Stimulated activated memory B cell treated with anti-CD40 and anti-IgM and Interleukin-4, amounts not matched to agents 10 μg/mL and 1 μg/mL and 100 μg/mL, for 72 hours (primary cell): ENCODE measurements at places on chromosomes 4 and X.

DNA sequence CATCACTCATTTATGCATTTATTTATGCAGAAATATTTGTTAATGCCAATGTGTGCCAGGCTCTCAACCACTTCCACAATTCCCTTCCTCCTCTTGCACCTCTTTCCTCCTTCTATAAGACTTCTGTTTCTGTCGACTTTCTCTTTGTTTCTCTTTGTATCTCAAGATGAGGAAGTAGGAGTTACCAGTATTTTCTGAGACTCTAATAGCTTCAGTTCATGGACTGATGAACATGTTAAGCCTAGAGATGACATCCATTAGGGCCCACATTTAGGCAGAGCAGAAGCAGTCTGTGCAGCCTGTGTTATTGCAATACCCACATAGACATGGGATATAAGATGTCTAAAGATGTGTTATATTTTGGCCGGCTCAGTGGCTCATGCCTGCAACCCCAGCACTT, 241.8 kb upstream of the SMIM31 start:
- no peak for ATAC-seq

- no peak for ATAC-seq
These were observed 37.3 kb downstream of the SLIT2 start for GRCh38 chr4:20288846-20289512.

- ATAC-seq = no peak
These were observed 9.9 kb downstream of the CTSO start for GRCh38 chr4:155943605-155944291.

DNA sequence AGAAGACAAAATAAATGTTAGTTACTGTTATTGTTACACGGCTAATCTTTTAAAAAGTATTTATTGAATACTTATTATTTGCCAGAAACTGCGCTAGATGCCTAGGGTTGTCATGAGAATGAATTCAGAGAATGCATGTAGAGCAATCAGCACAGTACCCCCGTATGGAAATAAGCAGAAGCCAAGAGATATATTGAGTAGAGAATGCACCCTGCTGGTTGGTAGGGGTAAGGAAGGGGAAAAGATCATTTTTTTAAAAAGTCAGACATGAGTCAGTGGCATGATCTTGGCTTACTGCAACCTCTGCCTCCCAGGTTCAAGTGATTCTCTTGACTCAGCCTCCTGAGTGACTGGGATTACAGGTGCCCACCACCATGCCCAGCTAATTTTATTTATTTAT, 13.1 kb upstream of the DRP2 start:
- ATAC-seq = no peak

DNA sequence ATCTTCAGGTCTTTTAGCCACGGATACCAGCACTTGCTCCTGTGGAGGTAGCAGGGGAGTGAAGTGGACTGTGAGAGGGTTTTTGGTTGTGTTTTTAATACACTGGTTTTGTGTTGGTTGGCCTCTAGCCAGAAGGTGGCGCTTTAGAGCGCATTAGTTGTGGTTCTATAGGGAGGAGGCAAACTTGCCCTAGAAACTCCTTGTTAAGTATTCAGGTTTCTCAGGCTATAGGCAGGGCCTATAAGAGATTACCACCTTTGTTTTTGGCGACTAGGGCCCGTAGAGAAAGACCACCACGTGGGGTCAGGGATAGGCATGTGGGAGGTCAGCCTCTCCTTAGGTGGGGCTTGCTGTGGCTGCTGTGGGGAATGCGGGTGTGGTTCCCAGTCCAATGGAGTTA, 221.6 kb upstream of the SPANXN4 start:
- ATAC-seq = no peak

DNA sequence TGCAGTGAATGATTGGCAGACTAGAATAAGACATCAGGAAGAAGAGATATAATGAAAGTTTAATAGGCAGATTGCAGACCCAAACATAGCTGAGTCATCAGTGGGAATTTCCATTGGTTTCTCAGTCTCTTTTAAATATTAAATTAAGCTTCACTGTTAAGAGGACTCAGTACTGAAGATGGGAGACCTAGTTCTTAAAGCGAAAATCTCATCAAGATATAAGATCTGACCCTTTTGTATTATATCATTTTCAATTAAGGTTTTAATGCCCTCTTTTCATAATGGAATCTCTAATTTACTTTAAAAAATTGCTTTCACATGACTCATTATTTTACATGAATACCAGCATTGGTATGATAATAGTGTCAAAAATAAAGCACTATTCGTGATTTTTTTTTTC, 168.9 kb upstream of the ATOH1 start:
- ATAC-seq = no peak

- no peak for ATAC-seq
These were observed 204.0 kb downstream of the RASL11B start for GRCh38 chr4:53066155-53066554.

DNA sequence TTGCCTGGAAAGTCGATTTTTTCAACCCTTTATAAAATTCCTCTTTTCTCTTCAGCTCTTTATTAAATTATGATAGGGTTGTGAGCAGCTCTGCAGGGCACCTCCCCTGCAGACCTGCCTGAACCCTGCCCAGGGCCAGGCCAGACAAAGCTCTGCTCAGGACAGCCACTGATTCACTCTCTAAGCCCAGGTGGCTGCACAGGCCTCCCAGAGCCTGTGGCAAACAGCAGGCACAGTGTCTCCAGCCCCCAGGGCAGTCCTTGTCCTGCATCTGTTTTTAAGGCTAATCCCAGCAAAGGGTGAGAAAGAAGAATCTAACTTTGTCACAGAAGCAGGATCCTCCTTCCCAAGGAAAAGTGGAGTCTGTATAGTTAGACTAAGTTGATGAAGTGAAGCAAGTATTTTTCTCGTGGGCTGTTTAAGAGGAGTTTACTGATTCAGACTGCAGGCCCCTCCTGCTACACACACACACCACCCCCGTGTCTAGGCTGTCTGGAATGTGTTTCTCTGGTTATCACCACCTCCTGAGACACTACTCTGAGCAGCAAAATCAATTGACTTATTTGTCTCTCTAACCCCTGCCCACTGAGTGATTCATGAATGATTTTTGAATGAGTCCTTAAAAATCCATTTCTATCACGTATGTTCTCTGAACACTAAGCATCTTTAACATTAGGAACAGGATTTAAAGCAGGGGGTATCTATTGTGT, 101.7 kb downstream of the CHIC2 start:
- no peak for ATAC-seq

DNA sequence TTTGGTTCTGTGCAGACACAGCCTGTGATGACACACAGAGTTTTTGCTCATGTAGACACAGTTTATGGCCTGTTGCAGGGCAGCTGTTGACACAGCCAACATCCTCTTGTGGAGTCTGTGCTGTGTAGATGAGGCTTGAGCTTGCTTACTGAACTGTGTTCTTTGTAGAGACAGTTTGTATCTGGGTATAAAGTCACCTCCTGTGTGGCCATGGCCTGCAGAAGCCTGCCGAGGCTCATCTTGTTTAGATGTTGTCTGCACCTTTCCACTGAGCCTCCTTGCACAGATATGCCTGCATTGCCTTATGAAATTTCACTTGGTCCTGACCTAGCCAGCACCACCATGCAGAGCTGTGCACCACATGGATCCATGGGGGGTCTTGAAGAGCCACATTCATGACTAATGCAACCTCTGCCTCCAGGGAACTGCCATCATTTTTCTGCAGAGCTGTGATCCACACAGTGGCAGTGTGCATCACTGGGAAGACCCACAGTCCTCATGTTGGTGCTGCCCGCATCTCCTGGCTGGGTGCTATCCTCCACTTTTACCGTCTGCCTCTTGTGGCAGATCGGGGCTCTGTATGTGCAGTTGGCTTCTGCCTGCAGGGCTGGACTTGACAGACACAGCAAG, 198.0 kb upstream of the MAMLD1 start:
- ATAC-seq = no peak

- ATAC-seq = no peak
These were observed 82.6 kb upstream of the SLITRK2 start for GRCh38 chrX:145735036-145735435.
